ENCODE measurements at places on chromosomes 5 and 9. TPM values are rescaled to one million over a fixed set of nuclear protein-coding genes. Genes with fewer than 3 reads are reported as not detected.

Gene ANKHD1
- 236 TPM for total RNA-seq

DNA sequence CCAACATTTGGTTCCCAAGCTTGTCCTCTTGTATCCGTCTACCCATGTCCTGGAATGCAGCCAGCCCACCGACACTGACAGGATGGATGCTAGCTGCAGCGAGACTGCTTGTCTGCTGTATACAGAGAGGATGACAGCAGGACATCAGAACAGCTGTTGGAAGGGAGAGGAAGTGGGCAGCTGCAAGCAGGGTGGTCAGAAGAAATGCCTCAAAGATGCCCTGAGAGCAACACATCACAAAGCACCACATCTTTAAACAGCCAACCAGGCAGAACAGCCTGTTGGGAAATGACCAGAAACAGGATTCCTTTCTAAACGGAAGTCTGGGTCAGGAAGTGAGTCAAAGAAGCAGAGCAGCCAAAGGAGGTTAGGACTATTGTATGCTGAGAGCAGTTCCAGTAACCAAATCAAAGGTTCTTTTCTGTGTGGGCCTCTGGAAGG is 219.1 kb downstream of the NDUFS4 start:
- no peak for DNase-seq

Gene C5orf58
- total RNA-seq = not detected

Gene ISL1
- total RNA-seq = not detected

- DNase-seq = no peak
Observed at GRCh38 chr9:127867356-127868277, 9.9 kb downstream of the AK1 start.

GRCh38 chr9:137217276-137218211 is 4.5 kb downstream of the RNF208 start:
- DNase-seq = peak; percentile 94

Gene PANK3
- total RNA-seq = 61.9 TPM

DNA sequence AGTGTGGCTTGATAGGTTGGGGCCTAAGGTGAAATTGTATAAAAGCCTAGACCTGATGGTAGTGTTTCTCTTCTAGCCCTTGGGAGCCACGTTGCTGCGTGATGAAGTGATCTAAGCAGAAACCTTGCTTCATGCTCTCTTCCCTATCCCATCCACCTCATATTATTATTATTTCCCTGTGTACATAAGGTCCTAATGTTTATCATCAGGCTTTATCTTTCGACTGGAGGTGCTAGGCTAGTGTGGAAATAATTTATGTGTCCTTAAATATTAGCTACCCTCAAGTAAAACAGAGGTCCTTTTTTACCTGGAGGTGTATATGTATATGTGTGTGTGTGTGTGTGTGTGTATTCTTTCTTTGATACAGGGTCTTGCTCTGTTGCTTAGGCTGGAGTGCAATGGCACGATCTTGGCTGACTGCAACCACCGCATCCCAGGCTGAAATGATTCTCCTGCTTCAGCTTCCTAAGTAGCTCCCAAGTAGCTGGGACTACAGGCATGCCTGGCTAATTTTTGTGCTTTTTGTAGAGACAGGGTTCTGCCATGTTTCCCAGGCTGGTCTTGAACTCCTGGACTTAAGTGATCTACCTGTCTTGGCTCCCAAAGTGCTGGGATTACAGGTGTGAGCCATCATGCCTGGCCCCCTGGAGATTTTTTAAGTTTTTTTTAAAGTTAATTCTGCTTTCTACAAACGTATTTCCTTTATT is 3.7 kb downstream of the UGCG start:
- DNase-seq = no peak

Gene TLX3
- total RNA-seq = not detected

DNA sequence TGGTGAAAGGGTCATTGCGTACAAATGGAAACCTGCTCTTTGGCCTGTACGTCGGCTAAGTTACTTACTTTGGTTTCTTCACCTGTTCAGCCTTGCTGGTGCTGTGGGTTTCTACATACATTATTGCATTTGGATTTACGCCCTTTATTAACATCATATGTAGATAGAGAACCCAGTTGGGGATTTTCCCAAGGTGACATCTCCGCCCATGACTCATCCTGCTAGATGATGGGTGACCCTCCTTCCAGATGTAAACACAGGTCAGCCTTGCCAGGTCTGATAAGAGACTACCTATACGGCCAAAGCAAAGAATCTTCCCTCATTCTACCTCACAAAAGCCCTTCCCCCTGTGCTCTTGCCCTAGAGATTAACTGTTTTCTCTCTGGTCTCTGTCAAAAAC is 360.9 kb downstream of the KDM4C start:
- DNase-seq = no peak

Gene TNFSF8
- 4.8 TPM for total RNA-seq

GRCh38 chr5:54632131-54632701 is 114.7 kb downstream of the SNX18 start:
- DNase-seq = no peak

Gene LCN2
- total RNA-seq = 52.0 TPM

Gene CCL27
- total RNA-seq = not detected

GRCh38 chr5:38453921-38454320 is 102.5 kb downstream of the LIFR start:
- DNase-seq = no peak

DNA sequence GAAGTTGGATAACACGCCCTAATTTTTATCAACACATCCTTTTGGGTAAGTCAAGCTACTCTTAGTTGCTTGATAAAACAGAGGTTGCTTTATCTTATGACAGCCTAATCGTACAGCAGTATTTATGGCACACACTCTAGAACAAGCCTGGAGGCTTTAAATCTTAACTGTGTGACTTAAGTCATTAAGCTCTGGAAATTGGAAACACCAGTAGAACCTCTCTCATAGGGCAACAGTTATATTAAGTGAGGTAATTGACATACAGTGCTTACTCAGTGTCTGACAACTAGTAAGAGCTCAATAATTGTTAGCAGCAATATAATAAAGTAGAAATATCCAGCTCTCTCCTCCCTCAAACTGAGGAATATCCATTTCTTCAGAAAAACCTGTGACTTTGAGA is 808.9 kb upstream of the WWC1 start:
- DNase-seq = no peak

DNA sequence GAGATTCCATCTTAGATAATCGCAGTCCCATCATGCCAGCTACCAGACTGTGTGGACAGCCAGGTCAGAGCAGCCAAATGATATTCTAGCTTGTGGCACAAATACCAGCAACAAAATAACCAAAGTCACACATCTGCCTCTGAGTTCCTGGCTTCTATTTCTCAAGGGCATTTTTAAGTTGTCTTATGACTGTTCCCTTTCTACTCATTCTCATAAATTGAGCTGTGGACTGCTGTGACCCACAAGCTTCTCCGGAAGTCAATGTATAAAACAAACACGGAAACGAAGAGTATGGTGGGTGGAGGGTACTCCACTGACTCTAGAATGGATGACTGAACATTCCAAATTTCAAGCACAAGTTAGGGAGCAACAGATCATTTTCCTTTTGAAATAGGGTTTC is 43.9 kb downstream of the PDCD1LG2 start:
- no peak for DNase-seq

Gene ARID3C
- not detected for total RNA-seq

- no peak for DNase-seq
Observed at GRCh38 chr5:108606185-108606584, 141.5 kb upstream of the FER start.

GRCh38 chr9:137017791-137018497 is 10.1 kb downstream of the ABCA2 start:
- no peak for DNase-seq

GRCh38 chr9:107530679-107531078 is 41.1 kb upstream of the KLF4 start:
- DNase-seq = no peak

- DNase-seq = peak; percentile 51
Observed at GRCh38 chr5:37668524-37669047, 171.3 kb downstream of the GDNF start.

GRCh38 chr5:95794070-95794516 is 28.4 kb downstream of the GLRX start:
- no peak for DNase-seq

Gene INSYN2B
- total RNA-seq = not detected

GRCh38 chr5:81948349-81948748 is 23.5 kb upstream of the ATG10 start:
- no peak for DNase-seq

Gene FBP2
- not detected for total RNA-seq

GRCh38 chr5:84306601-84307000 is 78.1 kb downstream of the EDIL3 start:
- DNase-seq = no peak

DNA sequence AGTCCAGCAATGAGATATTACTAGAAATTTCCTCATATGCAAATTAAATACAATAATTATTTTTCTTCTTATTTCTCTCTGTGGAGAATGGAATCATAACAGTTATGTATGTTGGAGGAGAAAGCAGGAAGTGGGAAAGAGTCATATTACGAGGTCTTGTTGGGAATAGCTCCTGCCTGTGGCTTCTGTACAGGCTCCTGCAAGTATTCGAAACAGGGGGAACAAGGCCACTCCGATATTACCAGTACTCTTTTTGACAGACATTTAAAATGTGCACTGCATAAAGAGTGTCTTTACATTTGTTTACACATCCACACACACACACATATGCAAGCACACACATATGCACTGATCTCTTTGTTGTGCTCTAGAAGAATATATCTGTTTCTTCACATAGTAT is 812.0 kb upstream of the ZNF608 start:
- DNase-seq = no peak

DNA sequence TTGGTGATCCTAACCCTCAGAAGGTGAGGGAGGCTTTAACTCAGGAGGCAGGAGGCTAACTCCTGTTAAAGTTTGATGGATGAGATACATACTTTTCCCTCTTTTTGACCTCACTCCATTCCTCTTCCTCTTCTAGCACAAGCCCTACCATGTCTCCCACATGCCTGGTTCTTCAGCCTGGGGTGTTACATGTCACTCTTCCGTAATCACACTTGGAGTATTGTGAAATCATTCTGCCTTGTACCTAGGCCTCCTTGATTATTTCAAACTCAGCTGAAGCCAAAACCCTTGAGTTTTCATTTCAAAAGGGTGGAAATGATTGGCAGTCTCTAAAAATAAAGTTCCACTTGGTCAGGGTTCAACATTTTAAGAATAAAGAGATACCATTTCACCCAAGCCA is 1.8 kb downstream of the PLAC8L1 start:
- no peak for DNase-seq

- no peak for DNase-seq
Observed at GRCh38 chr5:92418341-92418740, 1035.2 kb upstream of the ARRDC3 start.

- DNase-seq = no peak
Observed at GRCh38 chr9:114131808-114132549, 23.4 kb upstream of the COL27A1 start.

DNA sequence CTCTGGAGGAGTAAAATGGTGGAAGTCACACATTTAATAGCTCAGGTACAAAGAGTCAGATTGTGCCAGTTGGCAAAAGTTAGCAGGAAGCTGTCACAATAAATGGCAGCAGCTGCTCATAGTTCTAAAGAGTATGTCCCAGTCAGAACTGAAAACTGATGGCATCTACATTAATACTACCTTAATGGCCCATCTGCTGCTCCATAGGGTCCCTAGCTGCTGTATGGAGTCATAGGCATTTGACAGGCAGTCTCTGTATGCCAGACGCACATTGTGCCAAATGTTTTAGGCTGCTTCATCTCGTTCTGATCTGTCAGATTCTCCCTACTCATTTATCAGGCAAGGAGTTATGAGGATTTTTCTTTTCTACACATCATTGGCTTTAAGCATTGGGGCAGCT is 515.8 kb upstream of the ARRDC3 start:
- DNase-seq = no peak

DNA sequence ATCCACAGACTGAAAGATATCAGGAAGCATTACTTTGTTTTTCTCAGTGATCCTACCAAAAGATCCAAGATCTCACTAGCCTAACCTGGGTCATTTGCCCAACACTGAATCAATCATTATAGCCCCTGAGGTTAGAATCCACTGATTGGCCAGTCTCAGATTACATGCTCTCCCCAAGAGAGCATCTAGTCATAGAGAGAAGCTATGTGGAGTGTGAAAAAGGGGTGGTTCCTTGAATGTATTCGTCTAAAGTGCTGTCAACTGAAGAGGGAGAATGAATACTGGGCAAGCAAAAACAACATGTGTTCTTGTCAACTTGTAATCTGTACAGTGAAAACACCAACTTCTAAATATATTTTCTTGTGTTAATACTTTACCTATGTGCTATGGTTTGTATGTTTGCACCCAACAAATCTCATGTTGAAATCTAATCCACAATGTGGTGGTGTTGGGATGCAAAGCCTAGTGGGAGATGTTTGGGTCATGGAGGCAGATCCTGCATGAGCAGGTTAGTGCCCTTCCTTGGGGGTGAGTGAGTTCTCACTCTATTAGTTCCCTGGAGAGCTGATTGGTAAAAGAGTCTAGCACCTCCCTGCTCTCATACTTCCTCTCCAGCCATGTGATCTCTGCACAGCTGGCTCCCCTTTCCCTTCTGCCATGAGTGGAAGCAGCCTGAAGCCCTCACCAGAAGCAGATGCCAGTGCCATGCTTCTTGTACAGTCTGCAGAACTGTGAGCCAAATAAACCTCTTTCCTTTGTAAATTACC is 60.3 kb upstream of the PJA2 start:
- DNase-seq = no peak

DNA sequence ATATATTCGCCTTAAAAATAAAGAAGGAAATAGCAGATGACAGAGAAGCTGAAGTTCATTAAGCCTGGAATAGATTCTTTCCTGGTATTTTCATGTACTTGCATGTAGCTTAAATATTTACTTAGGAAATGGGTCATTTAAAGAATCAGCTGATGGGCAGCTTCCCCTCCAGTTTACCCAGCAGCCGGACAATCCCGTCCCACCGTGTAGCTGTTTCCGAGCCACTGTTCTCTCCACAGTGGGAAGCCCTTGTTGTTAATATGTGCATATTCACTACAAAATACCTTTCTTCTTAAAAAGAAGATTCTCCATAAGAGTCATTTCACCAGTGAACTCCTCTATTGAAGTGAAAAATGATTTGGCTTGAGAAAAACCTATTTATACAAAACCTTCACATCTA is 187.0 kb downstream of the FANCC start:
- no peak for DNase-seq

DNA sequence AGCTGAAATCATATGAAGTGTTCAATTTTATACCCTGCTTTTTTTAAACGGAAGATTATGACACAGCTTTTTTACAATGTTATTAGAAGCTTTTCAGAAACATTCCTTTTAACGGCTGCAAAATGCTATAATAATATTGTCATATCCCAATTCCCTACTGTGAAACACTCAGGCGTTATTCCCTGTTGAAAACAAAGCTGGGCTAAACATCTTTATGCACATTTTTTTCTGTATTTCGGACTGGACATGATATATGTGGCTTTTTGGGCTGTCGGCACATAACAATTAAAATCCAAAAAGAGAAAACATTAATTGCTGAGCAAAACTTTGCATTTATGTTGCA is 12.0 kb upstream of the CTSL start:
- no peak for DNase-seq

- no peak for DNase-seq
Observed at GRCh38 chr5:76153271-76153670, 70.1 kb downstream of the SV2C start.

GRCh38 chr5:64838376-64838775 is 69.6 kb downstream of the CWC27 start:
- DNase-seq = no peak

- DNase-seq = no peak
Observed at GRCh38 chr9:21690561-21690960, 111.9 kb upstream of the MTAP start.

- no peak for DNase-seq
Observed at GRCh38 chr9:90702441-90702955, 59.9 kb upstream of the DIRAS2 start.

GRCh38 chr5:60488466-60489130 is 211.4 kb downstream of the DEPDC1B start:
- no peak for DNase-seq

GRCh38 chr9:87201351-87201751 is 254.0 kb upstream of the GAS1 start:
- no peak for DNase-seq

All from Peyer's patch (tissue), 4 donors.